ENCODE measurements at places on chromosomes 4 and X.

DNA sequence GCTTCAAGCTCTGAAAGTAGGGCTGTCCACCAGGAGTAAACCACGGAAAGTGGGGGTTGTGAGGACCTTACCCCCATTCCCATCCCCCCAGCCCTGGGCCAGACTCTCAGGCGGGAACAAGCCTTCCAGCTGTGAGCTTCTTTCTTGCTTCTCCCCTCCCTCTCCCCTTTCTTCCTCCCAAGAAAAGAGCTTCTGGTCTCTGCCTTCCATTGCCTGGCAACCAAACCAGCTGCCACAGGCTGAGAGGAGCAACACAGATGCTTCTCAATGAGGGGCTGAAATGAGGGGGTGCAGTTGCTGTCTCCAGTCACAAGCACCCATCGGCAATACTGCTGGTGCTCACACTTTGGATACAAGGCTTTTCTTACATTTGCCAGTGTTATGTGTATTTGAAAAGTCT lies 72.5 kb downstream of the SLC16A2 start:
- no peak for DNase-seq

- DNase-seq = peak; percentile 2
These were observed 986.0 kb downstream of the CCSER1 start for GRCh38 chr4:91113130-91113706.

- peak; percentile 51 for DNase-seq
These were observed 31.6 kb upstream of the C1QTNF7 start for GRCh38 chr4:15396157-15396800.

GRCh38 chr4:184645904-184646610 lies 3.2 kb downstream of the CASP3 start:
- DNase-seq = no peak

DNA sequence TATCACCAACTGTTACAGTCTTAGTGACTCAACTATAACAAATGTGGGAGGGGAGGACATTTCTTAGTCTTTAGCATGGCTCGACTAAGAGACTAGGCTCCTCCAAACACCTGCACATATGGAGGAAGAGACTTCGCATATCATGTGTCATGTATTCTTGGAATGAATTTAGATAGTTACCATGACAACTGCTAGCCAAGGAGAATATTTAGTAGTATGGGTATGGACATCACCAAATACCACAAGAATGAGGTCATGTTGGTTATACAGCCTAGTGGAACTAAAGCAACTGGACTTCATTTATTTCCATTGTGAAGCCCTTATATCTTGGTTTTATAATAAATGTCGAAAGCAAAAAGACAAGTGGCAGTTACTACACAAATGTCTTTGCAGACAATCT lies 512.3 kb downstream of the CFAP47 start:
- DNase-seq = peak; percentile 78

DNA sequence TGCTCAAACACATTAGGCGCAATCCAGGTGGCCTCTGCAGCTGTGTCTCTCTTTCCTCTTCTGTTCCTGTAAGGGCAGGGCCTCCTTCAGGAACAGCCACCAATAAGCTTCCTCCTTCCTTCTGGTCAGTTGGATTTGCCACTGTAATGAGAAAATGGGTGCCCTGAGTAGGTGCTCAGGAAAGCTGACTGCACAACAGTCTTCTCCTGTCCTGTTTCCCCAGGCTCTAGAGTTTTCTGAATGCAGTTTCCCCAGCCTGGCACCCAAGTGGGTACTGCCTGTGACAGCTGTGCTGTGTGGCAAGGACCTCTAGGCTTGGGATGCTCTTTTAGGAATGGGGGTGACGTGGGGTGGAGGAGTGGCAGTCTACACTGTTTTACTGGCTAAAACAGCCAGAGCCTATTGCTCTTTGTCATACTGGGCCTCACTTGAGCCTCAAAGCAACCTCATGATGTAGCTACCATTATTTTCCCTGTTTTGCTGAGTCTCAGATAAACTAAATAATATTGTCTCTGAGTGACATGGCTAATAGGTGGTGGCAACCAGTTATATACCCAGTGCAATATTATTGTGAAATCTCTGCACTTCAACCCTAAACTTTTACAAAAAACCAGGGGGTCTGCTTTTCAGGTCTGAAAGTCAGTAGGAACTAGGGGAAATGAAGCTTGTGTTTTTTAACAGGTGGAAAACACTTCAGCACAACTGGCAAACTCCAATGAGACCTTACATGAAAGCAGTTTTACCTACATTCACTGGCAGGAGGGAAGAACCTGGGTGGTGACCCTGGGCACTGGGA lies 1.2 kb downstream of the CXCL2 start:
- DNase-seq = no peak

DNA sequence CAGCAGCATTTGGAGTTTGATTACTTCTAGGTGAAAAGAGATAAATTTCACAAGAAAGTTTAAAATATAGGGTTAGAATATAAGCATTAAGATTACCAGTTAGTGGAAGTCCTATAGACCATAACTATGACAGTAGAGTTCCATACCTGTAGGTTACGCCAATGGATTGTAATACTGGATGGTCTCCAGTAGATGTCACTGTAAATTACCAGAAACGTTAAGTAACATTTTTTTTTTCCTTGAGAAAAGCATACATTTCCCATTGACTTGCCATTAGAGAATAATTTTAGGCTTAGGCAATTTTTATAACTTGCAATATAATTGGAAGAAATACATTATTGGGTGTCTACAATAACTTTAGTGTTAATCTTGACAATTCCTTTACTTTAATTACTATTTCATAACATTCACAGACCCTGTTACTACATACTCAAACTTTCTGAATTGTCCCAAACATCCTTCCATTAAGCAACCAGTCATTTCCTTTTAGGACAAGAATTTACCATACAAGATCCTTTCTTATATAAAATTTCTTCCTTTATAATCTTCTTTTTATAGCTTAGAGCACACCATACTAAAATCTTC lies 304.1 kb upstream of the TECRL start:
- peak; percentile 31 for DNase-seq

DNA sequence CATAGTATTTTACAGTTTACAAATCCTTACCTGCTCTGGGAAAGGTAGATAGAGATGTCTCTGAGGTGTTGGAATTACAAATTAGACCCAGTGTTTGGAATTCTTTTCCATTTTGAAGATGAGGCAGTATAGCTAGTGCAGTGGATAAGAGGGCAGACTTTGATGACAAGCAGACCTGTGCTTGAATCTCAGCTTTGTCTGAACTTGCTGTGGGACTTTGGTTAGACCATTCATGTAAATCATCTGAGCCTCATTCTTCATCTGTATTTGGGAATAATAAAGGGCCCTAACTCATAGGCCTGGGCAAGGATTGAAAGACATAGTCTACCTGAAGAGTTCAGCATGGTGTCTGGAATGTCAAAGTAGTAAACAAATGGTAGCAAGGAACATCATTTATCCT lies 77.2 kb upstream of the BOD1L1 start:
- no peak for DNase-seq

- no peak for DNase-seq
These were observed 104.9 kb downstream of the FAM13A start for GRCh38 chr4:88952081-88952480.

GRCh38 chr4:148443512-148444295 lies 1.5 kb upstream of the NR3C2 start:
- DNase-seq = no peak

GRCh38 chr4:65791111-65791811 lies 121.0 kb upstream of the EPHA5 start:
- no peak for DNase-seq

- DNase-seq = no peak
These were observed 1.2 kb upstream of the ACE2 start for GRCh38 chrX:15601932-15602331.

GRCh38 chrX:28697732-28698131 lies 110.5 kb downstream of the IL1RAPL1 start:
- no peak for DNase-seq

- DNase-seq = no peak
These were observed 20.6 kb downstream of the MAGEC1 start for GRCh38 chrX:141924293-141924692.

GRCh38 chr4:36734334-36734733 lies 452.9 kb downstream of the DTHD1 start:
- no peak for DNase-seq

DNA sequence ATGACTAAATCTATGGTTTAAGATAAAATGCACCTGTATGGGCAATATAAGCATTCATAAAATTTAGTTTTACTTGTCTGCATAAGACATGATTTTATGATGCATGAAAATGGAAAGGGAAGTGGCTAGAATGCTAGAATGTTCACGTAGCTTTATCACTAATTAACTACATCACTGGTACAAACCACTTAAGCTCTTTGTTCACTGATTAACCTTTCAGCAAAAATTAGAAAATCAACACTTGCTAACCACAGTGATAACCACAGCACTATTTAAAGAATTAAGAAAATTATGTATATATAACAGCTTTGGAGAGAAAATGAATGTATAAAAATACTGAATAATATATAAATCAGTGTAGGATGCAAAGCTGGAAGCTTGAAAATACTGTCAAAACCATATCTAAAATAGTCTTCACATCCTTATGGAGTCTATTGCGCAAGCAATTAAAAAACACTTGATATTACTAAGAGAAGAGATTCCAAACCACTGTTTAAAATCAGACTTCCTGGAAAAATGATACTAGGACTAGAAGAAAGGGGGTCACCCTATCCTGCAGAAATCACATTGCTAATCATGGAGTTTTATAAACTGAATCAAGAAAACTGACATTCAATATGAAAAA lies 51.9 kb downstream of the EFHC2 start:
- DNase-seq = no peak

DNA sequence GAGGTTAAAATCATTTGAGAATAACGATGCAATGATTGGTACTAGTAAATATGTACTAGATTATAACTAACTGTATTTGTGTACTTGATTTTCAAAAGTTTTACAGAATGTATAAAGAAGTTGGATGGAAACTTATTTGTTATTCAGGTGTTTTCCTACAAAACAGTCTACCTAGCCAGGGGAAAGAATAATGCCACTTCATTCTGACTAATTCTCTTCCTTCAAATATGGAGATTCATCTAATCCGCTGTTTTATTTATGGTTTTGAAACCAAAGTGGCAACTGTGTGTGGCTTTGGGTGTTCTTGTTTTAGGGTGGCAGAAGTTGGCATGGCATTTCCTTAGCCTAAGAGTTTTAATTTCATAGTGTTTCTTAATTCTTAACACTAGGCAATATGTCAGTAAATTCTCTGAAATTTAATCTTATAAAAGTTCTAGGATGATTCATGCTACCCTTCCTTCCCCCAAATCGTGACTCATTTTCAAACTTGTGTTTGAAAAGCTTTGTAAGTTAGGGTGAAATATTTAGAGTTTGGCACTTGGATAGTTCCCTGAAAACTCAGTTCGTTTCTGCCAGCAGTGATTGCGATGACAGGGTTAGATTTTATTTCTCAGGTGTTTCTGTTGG lies 62.6 kb downstream of the DCLK2 start:
- DNase-seq = peak; percentile 82

GRCh38 chr4:4984186-4984585 lies 35.1 kb downstream of the CYTL1 start:
- DNase-seq = no peak

DNA sequence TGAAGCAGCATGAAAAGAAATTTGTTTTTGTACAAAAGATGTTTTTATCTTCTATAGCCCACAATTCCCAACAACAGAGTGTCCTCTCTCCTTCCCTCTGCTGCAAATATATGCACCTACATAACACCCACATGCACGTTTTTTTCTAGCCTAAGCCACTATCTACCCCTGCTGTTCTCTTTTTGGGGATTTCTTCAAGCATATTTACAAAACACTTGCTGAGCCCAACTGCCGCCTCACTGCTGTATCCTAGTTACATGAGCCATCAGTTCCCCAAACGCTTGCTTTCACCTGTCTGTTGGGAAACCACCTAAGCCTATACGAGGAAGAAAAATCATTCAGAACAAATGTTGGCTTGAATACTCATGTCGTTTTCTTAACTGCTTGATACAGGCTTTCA lies 127.2 kb downstream of the CHRNA9 start:
- no peak for DNase-seq

DNA sequence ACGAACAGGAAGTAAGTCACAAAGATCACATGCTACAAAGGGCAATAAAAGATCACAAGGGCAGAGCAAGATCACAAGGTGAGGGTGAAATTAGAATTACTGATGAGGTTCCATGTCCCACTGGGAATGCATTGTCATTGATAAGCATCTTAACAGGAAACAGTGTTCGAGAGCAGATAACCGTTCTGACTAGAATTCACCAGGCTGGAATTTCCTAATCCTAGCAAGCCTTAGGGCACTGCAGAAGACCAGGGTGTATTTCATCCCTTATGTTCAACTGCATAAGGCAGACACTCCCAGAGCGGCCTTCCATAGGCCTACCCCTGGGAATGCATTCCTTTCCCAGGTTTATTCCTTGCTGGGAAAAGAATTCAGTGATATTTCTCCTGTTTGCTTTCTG lies 980.6 kb upstream of the LCORL start:
- DNase-seq = no peak

GRCh38 chr4:53905941-53906377 lies 158.4 kb downstream of the CHIC2 start:
- DNase-seq = peak; percentile 76

- no peak for DNase-seq
These were observed 20.3 kb upstream of the DHX15 start for GRCh38 chr4:24604558-24605214.

GRCh38 chr4:82774711-82775171 lies 23.9 kb downstream of the SCD5 start:
- DNase-seq = peak; percentile 64

DNA sequence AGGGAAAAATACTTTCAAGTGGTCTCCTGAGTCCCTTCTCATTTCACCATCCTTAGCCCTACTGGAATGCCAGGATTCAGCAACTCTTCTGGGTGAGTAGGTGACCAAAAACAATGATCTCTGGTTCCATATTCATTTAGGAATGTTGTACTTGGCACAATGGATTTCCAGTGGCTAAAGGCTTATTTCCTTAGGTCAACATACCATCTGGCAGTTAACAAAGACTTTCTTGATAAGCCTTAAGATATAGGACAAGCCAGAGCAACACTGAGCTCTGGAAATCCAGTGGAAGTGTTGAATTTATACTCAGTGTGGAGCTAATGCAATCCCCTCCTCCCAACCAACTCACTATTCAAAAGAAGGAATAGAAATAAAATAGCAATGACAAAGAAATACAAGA lies 139.4 kb upstream of the EMCN start:
- no peak for DNase-seq

- DNase-seq = no peak
These were observed 167.1 kb downstream of the MAML3 start for GRCh38 chr4:139986689-139987501.
